ENCODE measurements at places on chromosomes 1 and 21.

DNA sequence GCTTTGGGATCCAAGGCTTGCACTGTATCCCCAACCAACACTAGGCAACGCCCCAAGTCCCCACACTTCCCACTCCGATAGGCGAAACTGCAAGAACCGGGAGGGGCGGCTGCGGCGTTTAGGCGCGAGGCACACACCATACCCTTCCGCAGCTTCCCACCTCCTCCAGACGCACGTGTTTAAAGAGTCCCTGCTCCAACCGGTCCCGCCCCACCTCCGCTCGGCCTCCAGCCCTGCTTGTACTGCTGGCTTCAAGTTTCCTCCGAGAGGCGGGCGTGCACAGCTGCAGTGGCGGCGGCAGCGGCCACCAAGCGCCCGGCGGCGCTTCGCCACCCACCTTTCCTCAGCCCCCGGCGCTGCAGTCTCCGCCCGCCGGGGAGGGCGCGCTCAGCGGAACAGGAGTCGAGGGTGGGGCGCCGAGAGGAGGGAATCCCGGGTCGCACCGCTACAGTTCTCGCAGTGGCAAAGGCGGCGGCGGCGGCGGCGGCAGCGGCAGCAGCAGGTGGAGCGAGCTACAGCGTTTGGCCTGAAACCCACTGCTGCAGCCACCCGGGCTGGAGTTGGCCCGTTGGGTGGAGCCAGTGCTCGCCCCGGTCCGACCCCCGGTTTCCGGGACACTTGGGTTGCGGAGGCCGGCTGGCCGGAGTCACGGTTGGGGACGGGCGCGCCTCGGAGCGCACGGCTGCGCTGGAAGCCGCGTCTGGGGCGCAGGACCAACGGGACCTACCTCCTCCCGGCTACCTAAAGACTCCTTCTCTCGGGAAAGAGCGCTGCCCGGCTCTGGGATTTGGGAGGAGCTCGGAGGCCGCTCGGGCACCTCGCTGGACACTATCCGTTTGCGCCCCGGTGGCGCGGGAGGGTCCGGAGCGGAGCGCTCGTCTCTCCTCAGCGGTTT is at the start of gene CNIH3:
Gene CNIH3, plus strand, starts transcription at position 457 of the 895 bp plus-strand sequence. CDS start 858 bp downstream, outside the sequence.
- DNase-seq, result no peak

GRCh38 chr1:39214998-39215873 is 10.7 kb downstream of the MACF1 start:
- DNase-seq, result no peak

- no peak for DNase-seq
Observed at GRCh38 chr1:244992833-244993232, 128.5 kb upstream of the HNRNPU start.

DNA sequence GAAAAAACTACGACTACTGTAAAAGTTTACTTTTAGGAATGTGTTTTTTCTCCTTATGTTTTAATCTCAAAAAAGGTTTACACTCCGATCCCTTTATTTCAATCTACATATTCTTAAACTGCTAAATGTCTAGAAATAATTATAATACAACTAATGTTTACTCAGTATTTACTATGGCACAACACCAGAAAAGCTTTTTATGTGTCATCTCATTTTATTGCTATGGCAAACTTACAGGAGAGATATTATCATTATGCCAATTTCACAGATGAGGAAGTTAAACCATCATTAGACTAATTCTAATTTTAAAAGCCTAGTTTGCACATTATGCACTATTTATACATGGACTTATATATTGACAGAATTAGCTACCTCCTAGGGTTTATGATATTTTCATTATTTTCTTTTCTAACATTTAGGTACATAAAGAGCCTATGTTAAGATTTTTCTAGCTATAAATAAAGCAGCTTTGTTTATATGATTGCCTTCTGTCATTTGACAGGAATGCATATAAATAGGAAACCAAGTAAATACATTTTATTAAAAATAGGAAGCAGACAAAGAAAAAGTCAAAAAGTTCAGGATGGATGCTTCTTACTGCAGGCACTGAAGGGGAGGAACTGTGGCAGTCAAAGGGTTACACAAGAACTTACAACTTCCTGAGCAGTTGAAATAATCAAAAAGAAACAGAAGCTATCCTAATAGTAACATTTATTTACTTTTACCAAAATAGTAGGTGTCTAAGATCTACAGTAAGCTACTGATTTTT is 442.4 kb downstream of the LTN1 start:
- no peak for DNase-seq

DNA sequence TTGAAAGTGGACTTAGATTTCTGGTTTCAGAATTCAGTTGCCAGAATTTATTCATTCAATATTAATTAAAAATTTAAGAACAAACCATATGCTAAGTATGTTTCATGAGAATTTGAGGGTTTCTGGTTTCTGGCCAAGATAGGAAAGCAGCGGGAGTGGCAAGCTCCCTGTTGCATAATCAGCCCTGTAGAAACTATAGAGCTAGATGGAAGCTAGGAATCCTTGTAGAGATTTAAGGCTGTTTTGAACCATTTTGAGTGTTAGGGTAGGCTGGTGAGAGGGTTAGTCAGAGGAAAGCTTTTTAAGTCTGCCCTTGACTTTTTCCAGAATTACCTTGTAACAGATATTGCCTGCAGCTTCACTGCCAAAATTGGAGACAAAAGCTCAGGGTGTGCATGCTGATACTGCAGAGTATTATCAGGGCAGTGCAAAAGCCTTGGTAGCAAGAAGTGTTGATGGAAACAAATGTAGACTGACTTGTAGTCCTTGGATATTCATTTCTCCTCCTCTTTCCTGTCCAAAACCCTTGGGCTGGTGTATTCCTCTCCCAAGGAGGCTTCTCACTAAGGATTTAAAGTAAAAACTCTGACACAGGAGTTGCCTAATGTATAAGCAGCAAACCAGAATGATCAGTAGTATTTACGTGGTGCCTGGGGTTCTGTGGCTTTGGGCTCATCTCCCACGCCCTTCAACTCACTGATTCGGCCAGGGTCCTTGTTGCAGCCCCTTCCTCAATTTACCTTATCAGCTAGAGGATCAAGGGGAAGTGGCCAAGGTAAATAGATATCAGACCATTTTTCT is 12.6 kb upstream of the GIPC2 start:
- DNase-seq, result no peak

DNA sequence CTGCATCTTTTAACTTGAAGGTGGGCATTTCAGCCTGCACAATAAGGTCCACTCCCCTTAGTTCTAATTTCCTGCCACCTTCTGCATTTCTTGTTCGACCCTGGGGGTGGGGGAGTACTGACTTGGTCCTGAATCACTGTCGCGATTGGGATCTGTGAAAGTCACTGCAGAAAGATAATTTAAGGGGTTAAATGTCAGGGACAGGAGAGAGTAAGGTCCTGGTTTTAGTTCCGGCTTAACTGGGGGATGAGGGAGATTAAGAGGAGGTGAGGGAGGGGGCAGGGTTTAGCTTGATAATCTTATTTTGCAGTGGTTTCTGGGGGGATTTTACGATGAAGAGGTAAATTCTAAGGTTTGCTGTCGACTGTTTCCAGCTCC is 128.1 kb downstream of the MRPS6 start:
- DNase-seq, result no peak

- no peak for DNase-seq
Observed at GRCh38 chr1:227219715-227220292, 98.5 kb downstream of the CDC42BPA start.

DNA sequence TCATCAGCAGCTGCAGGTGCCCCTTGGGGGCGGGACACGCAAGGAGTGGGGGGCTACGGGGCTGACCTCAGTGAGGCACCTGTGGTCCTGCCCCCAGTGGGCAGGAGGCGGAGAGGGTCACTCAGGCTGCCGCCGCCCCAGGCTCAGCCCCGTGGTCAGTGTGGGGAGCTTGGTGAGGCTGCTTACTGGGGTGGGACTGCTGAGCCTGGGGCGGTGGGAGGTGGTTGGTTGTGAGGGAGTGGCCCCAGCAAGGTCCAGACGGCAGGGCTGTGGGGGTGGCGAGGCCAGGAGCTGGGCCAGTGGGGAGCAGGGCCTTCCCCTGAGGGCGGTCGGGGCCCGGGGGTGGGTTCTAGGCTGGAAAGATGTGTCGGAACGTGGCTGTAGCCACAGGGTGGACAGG is 14.3 kb downstream of the PFKL start:
- DNase-seq, result no peak

- DNase-seq, result no peak
Observed at GRCh38 chr1:188514917-188515316, 1686.2 kb downstream of the PLA2G4A start.

GRCh38 chr1:184754476-184755225 is at the start of gene EDEM3:
Gene EDEM3 (minus strand): TSS chr1:184754858. CDS start chr1:184754646, 212 bp downstream.
- peak; percentile 91 for DNase-seq

- DNase-seq, result peak; percentile 13
Observed at GRCh38 chr1:228279011-228279721, 71.3 kb downstream of the OBSCN start.

- no peak for DNase-seq
Observed at GRCh38 chr1:226638608-226639007, 90.0 kb downstream of the STUM start.

GRCh38 chr1:14919751-14920150 is 233.8 kb upstream of the TMEM51 start:
- no peak for DNase-seq

GRCh38 chr1:19507516-19507915 is 22.2 kb upstream of the CAPZB start:
- DNase-seq, result no peak

DNA sequence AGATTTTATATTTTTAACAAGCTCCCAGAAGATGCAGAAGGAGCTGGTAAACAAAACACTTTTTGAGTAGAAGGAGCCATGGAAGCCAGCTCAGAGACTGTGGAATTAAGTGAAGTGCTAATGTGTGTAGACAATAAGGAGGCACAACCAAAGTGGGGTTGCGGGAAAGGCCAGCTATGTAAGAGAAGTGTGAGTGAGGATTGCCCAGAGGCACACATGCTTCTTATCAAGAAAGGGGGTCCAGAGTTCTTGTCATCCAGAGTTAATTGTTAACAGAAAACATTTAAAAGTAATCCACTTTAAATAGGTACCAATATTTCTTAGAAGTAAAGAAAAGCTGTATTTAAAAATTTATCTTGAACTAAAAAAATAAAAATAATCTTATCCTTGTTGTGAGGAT is 136.8 kb downstream of the OLFM3 start:
- DNase-seq, result no peak

DNA sequence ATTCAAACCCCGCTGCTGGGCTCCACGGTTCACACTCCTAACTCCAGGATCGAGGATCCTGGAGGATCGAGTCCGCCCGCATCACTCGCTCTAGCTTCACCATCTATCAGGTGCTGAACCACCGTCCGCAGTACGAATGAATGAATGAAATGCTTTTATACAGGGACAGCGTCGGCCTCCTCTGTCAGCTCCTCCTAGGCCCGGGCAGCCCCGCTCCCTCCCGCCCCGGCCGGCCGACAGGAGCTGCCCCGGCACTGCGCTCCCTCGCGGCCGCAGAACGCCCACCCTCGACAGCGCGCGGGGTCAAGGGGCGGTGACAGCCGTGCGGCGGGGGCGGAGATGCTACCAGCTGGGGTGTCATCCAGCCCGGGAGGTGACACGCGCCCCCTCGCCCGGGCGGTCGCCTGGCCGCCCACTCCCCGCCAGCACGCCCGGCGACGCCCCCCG is 520 bp downstream of the ZBTB17 start:
- no peak for DNase-seq

DNA sequence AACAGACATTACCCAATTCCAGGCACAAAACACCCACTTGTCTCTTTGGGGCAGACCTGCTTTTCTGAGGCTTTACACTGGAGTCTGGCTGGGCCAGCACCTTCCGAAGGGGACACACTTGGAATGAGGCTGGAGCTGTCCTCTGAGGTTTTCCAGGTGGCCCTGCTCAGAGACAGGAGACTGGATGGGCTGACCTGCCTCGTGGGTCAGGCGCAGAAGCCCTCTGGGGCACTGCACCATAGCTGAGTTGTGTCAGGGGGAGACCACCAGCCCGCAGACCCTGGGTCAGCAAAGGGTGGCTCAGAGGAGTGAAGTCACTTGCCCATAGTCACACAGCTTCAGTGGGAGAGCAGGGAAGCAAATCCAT is 1.8 kb downstream of the SH2D5 start:
- DNase-seq, result no peak

GRCh38 chr1:183832459-183832858 is 27.5 kb downstream of the RGL1 start:
- no peak for DNase-seq

GRCh38 chr1:24830680-24831272 is 85.5 kb downstream of the CLIC4 start:
- no peak for DNase-seq

- no peak for DNase-seq
Observed at GRCh38 chr1:223077247-223077833, 65.7 kb downstream of the TLR5 start.

GRCh38 chr1:40477678-40478053 is 576 bp downstream of the ZFP69 start:
- no peak for DNase-seq

DNA sequence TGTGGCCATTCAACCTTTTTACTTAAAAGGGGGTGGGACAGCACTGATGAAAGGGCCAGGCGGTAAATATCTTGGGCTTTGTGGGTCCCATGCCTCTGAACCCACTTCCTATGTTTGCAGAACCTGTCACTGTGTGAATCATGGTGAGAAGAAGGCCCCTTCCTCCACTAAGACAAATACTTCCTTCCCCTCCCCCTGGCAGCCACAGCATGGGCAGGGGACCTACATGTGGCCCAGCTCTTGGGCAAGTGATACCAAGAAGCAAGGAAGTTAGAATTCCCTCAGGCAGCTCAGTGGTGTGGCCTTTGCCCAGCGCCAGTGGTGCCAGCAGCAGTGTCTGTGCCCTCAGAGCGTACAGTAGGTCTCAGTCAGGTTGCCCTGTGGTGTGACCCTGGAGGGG is 168.6 kb downstream of the TRIM33 start:
- DNase-seq, result no peak

GRCh38 chr21:42154237-42155044 is 64.5 kb upstream of the ABCG1 start:
- DNase-seq, result no peak

DNA sequence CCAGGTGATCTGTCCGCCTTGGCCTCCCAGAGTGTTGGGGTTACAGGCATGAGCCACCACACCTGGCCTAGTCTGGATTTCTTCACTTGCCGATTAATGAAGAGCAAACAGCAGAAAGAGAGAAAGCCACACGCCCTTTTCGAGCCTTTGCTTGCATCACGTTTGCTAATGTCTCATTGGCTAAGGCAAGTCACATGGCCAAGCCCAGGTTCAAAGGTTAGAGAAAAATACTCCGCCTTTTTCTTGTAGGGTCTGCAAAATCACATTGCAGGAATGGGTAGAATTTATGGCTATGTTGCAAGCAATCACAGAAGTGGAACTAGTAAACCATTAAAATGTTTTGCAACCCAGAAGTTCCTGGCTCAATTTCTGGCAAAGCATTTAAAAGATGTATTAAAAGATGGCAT is 26.8 kb upstream of the BACH1 start:
- no peak for DNase-seq

Data from omental fat pad (tissue), 4 donors.